ENCODE measurements at places on chromosomes 4 and X.

DNA sequence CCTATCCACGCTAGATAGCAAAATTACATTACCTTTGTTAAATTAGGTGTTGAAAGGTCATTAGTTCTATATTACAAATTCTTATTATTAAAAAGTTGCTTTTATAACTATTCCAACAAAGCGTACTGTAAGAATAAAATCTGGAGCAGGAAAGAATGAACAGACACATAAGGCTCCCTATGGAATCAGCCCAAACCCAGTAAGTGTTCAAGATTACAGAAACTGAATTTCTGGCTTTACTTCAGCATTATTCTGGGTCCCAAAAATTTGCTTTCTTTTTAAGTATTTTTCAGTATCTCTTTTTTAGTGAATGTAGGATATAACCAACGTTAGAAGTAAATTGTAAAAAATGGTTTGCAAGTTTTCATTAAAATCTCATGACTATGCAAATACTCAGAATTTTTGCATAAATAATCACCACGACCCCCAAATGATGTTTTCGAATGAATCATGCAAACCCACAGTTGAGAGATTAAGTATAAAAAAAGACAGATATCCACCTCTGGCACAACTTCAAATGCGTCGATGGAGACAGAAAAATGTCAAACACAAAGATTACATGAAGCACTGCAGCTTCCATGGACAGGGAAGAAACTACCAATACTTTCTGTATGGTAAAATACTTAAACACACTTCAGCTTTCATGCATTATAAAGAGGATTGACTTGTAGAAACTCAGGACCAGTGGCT lies 238.5 kb downstream of the RASL11B start:
- DNase-seq: no peak

DNA sequence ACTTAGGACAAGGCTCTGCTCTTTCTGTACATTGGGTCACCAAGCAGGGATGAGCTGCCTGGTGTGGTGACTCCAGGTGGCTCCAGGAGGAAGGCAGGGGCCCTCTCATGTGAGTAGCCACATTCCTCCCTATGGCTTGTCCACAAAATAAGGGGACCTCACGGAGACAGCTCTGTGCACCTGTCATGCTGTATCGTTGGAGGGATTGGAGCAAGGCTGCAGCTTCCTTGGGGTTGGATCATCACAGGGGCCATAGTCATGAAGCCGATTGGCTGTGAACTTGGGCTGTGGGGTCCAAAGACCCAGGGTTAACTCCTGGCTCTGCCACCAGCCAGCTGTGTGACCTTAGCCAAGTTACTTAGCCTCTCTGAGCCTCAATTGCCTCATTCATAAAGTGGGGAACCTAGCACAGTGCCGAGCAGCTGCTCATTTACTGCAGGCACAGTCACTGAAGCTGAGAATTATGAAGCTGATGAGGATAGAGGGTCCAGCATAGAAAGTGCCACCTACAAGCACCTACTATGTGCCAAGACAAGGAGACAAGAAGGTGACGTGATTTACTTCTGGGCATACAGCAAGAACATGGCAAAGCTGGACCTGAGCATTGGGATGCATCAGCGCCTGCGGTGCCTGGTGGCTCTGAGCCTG lies 11.8 kb upstream of the KIAA0232 start:
- no peak for DNase-seq

DNA sequence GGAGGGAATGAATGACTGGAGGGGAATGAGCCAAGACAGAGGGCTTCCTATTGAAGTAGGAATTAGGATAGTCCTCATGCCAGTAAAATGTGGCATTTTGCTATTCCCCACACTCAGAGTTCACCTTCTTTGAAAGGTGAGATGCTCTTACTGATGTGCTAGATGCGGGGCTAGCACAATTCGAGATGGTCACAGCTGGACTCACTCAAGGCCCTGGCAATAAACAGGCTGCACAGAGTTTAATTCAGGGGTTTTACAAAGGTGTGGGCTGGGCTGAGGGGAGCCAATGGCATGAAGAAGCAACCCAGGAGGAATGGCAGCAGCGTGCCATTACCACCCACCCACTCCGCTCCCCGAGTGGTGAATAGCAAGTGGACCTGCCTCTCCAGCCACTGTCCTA lies 55.1 kb downstream of the ENPP6 start:
- DNase-seq: no peak

DNA sequence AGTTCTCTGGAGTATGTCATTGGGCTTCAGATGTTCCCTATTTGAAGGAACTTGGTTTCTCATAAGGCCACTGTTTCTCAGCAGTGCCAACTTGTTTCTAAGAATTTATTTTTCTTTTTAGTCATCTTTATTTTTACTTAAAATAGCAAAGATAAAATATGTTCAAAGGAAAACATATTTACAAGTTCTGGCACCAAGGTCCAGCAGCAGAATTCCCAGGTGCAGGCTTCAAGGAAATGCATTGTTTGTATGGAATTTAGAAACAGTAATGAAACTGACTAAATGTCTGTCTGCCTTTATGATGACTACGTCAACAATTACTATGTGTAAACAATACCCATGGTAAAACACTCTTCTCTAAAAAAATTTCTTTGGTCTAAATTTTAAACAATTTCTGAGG lies 109.6 kb downstream of the IL15 start:
- DNase-seq: no peak

DNA sequence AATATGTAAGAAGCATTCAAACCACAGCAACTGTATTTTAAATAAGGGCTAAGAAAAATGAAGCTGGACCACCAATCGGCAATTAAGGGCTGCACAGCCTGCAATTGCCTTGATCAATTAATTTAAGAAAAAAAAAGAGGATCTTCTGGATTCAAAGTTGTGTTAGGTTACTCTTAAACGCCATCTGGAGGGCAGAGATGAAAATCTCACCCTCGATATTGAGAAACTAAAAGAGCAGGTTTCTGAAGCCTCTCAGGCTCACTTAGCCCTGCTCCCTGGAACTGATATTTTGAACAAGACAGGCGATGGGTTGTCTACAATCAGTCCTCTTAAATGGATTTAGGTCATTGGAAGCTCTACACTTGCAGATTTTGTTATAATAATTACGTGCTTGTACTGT lies 579.4 kb downstream of the GRXCR1 start:
- no peak for DNase-seq

DNA sequence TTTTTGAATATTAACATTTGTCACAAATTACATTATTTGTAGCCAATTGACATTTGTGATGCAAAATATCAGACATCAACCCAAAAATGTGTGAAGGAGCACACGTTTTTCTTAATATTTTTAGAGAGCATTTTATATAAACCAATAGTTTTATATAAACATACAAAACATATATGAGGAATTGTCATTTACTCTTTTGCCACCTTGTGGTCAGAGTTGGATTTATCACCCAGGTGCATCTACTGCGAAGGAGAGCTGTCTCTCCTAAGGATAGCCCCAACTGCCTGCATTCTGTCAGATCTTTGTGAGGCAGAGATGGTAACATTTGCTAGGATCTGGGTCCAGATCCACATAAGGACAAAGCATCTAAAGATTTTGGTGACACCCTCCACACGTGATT lies 2.5 kb upstream of the USP27X start:
- DNase-seq: no peak

GRCh38 chrX:115191490-115192243 lies 2.5 kb downstream of the RBMXL3 start:
- no peak for DNase-seq

DNA sequence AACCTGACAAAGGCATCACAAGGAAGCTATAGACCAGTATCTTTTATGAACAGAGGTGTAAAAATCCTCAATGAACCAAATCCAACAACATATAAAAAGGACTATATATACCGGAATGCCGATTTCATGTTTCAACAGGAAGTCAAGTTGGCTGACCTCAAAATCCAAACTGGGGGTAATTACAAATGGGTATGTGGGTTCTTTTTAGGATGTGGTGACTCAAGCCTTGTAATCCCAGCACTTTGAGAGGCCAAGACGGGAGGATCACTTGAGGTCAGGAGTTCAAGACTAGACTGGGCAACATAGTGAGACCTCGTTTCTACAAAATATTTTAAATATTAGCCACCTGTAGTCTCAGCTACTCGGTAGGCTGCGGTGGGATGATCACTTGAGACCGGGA lies 10.4 kb downstream of the PRSS48 start:
- DNase-seq: no peak

GRCh38 chrX:107324493-107325310 lies 118.3 kb downstream of the DNAAF6 start:
- no peak for DNase-seq

- DNase-seq: no peak
Measured at GRCh38 chrX:96436105-96436504, 248.5 kb upstream of the DIAPH2 start.

GRCh38 chr4:11201256-11201655 lies 227.4 kb downstream of the HS3ST1 start:
- DNase-seq: no peak

- DNase-seq: no peak
Measured at GRCh38 chr4:55865228-55865806, 11.9 kb downstream of the EXOC1 start.

GRCh38 chrX:47223476-47224250 lies 5.2 kb downstream of the CDK16 start:
- DNase-seq: no peak

GRCh38 chrX:67612231-67612630 lies 68.4 kb downstream of the AR start:
- no peak for DNase-seq

- no peak for DNase-seq
Measured at GRCh38 chr4:163447481-163447880, 26.1 kb downstream of the TKTL2 start.

GRCh38 chrX:23854945-23855344 lies 52.8 kb downstream of the APOO start:
- DNase-seq: no peak

GRCh38 chr4:124329134-124329533 lies 383.4 kb downstream of the ANKRD50 start:
- DNase-seq: no peak

DNA sequence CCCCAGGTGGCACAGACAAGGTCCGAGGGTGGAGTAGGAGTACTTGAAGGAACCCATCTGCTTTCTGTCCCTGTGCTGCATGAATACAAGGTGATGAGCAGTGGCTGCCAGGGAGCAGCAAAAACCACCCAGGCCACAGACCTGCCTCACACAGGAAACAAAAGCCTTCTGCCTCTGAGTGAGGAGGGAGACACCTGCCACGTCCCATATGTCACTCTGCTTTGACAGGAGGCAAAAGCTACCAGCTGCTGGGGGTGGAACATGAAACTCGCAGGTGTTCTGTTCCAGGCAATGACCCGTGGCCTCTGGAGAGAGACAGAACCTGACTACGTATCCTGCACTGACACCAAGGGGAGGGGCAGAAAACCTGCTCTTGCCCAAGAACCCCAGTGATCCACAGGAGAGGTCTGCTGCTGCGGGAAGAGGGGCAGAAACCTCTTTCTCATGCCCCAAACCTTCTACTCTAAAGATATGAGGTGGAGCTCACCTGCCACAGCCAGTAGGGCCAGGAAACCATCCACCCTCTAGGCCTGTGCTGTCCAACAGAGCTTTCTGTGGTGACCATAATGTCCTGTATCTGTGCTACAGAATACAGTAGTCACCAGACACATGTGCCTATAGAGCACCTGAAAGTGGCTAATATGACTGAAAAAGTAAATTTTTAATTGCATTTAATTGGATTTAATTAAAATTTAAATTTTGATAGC lies 172.9 kb downstream of the PRDM5 start:
- DNase-seq: peak; percentile 13

DNA sequence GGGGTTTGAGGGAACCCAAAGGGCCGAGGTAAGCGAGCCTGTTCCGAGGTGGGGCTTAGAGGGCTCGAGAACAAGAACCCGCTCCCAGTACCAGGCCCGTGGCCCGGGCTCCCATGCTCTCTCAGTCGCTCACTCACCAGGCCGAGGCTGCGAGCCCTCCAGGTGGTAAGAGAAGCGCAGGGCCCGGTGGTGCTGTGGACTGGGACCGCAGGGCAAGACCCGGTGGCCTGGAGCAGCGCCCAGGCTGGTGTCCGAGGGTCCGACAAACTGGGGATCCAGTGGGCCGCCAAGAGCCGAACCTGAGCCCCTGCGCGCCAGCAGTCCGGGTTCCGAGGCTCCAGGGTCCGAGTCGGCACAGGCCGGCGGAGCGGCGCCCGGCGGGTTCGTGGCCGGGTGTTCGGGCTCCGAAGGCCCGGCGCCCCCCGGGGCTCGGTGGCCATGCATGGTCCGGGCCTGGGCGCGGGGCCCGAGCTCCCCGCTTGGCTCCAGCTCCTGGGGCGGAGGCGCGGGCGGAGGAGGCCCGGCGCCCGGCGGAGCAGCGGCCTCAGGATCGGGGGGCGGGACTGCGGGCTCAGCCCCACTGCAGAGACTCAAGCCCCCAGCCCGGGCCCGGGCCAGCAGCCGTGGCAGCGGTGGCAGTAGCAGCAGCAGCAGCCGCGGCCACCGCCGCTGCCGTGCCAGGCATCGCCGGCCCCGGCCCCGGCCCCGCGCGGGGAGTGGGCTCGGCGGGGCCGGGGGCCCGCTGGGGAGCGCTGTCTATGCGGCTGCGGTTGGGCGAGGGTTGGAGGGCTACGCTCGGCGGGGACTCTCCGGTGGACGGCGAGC lies 833 bp downstream of the FGD1 start:
- no peak for DNase-seq

DNA sequence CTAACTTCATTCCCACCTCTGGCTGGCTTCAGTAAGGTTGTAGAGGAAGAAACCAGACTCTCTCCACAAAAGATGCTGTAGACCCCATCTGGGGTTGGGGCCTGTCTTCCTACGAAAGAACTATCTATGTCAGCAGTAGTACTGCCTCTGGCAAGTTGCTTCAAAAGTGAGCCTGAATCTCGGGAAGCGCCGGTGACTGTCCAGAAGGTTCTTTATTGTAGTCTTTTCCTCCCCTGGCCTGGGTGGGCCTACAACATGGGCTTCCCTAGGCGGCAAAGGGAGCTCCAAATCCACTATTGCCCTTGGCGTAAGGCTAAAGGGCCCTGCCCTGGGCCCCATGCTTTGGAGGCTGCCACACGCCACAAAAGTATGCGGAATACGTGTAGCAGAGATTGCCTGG lies 38.6 kb upstream of the NYX start:
- no peak for DNase-seq

- no peak for DNase-seq
Measured at GRCh38 chrX:95505721-95506120, 1178.9 kb upstream of the DIAPH2 start.

- no peak for DNase-seq
Measured at GRCh38 chrX:72347366-72347765, 41.7 kb upstream of the CITED1 start.

- DNase-seq: no peak
Measured at GRCh38 chr4:35216636-35217035, 1027.7 kb downstream of the ARAP2 start.

GRCh38 chrX:41382714-41383645 lies 49.0 kb downstream of the DDX3X start:
- DNase-seq: no peak

GRCh38 chr4:116059361-116059760 lies 945.9 kb upstream of the NDST4 start:
- no peak for DNase-seq

- DNase-seq: peak; percentile 38
Measured at GRCh38 chr4:78720994-78721677, 55.0 kb upstream of the BMP2K start.

GRCh38 chr4:15893962-15894361 lies 44.6 kb downstream of the FGFBP1 start:
- DNase-seq: no peak

GRCh38 chr4:158821228-158821971 lies 52.6 kb downstream of the FNIP2 start:
- no peak for DNase-seq
